ENCODE measurements at places on chromosomes 11 and 22.

GRCh38 chr11:129720994-129721393 lies 94.7 kb upstream of the TMEM45B start:
- no peak for DNase-seq
- H3K4me1 ChIP-seq: no peaks in the 10 kb centered on the region
- no peaks in the 10 kb centered on the region for H3K36me3 ChIP-seq
- H3K27me3 ChIP-seq: no peaks in the 10 kb centered on the region
- H3K27ac ChIP-seq: no peak overlapping the region

- no peaks in the 10 kb centered on the region for H3K27me3 ChIP-seq
- DNase-seq: no peak
Observed at GRCh38 chr11:111476956-111477355, 35.2 kb downstream of the BTG4 start.

DNA sequence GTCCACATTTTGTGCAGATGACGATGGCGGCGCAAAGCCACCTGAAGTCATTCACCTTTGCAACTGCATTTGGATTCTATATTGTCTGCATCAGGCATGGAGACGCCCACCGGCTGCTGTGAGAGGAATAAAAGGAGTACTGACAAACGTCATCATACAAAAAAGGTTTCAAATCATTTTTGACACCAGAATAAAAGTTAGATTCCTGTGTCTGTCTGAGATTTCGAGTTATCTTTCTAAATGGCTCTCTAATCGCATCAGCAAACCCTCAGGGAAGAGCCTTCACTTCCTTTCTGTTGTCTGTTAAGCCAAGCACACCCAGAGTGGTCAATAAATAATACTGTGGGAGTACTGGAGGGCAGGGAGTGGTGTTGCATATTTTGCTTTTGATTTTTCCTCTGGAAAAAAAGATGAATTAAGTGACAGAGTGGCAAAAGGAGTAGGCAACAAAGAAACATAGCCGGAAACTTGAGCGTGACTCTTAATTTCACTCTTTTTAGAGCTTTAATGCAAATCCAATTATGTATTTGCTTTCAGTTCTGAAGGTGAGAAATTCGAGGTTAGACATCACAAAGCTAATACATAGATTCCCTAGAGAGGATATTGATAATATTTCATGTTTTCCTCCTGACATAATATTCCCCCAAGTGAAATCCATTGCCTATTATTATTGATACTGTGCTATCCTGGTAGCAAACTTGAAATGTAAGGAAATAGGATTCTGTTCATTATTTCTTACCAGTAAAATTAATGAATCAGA lies 150.8 kb upstream of the MTMR2 start:
- H3K27ac ChIP-seq: no peak overlapping the region
- no peak overlapping the region for H3K4me3 ChIP-seq
- no peaks in the 10 kb centered on the region for H3K27me3 ChIP-seq
- no peak for DNase-seq

DNA sequence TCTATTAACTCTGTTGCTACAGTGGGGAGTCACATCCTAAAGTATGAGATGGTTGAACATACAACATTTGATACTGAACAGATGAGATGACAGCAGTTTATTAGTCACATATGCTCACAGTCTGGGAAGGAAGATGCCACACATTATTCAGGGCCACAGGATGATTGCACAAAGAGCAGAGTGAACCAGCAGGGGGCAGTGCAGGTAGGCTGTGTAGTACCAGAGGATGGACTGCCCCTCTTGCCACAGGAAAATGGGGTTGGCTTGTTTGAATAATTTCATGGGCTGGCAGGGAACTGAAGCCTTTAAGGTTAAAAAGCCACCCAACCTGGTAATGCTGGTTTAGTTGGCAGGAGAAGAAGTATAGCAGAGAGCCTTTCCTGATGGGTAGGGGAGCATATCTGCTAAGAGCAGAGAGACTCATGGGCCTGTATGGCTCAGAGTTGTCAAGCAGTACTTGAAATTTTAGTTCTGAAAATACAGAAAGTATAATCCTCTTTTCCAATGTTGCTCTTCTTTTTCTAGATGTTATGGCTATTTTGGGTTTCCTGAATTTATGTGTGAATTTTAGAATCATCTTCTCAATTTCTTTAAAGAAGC lies 180.4 kb upstream of the B3GAT1 start:
- no peaks in the 10 kb centered on the region for H3K4me1 ChIP-seq
- no peak overlapping the region for H3K27ac ChIP-seq
- H3K27me3 ChIP-seq: no peaks in the 10 kb centered on the region
- H3K4me3 ChIP-seq: no peak overlapping the region
- no peaks in the 10 kb centered on the region for H3K36me3 ChIP-seq

DNA sequence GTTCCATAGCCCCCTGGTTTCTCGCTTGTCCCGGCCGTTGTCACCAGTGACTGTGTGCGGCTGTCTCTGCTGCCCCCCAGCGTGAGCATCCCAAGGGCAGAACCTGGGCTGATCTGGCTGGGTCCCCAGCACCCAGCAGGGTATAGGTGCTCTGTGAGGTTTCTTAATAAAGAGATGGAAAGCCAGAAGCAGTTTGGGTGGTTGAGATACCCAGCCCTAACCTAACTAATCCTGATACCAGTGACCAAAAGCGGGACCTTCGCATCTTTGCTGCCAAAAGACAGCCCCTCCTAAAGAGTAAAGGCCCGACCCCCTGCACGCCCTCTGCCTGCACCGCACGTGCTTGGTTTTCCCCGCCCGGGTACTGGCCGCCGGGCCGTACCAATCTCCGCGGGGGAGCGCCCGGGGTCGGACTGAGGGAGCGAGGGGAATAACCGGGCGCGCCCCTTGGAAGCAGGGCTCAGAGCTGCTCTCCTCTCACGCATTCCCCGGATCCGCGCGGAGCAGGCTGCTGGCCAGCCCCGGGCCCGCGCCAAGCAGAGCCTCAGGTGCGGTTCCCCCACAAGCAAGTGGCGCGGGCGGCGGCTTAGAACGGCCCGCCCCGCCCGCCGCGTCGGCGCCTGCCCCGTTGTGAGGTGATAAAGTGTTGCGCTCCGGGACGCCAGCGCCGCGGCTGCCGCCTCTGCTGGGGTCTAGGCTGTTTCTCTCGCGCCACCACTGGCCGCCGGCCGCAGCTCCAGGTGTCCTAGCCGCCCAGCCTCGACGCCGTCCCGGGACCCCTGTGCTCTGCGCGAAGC lies at the start of gene DGAT2:
Gene DGAT2 (plus strand): TSS at position 667 of the 797 bp plus-strand sequence. CDS start 214 bp downstream, outside the sequence.
- H3K27me3 ChIP-seq: no peaks in the 10 kb centered on the region
- no peak within 1 kb of the TSS for H3K27ac ChIP-seq

- no peak overlapping the region for H3K4me3 ChIP-seq
- DNase-seq: no peak
- H3K27me3 ChIP-seq: no peaks in the 10 kb centered on the region
- no peak overlapping the region for H3K27ac ChIP-seq
- H3K36me3 ChIP-seq: peaks cover 71% of the 10 kb centered on the region
- H3K4me1 ChIP-seq: no peaks in the 10 kb centered on the region
Observed at GRCh38 chr22:26464312-26464711, 19.3 kb downstream of the HPS4 start.

DNA sequence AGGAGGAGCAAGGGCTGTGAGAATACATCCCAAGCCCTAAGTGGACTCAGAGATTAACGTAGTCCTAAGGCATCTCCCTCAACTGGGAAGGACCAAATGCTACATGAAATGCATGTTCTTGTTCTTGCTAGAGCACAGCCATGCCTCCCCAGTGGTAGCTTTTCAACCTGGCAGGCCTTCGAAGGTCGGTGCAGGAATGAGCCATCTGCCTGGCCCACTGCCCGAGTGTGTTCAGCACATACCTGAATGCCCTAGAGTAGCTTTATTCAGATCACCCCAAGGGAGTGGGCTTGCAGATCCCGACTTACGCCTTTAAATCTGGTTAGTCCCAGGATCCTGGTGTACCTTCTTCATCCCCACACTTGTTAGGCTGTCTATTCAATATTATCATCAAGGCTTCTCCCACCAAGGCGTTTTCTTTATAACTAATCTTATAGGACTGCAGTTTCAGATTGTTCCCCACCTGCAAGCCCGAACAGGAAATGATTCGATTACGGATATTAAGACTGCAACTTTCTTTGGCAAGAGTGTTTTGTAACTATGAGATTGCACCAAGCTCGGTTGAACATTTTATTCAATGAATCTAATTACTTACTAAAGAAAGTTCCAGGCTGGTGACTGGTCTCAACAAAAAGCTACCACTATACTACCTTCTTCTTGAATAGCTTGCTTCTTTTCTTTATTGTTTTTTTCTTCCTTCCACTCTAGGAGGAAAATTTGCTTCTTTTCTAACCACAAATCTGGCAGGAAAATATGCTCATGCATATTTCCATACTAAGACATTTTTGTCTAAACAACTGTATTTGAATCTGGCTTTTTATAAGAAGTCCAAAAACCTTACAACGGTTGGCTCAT lies 115.6 kb downstream of the SGSM3 start:
- H3K4me1 ChIP-seq: no peaks in the 10 kb centered on the region
- no peak for DNase-seq
- H3K4me3 ChIP-seq: no peak overlapping the region
- no peaks in the 10 kb centered on the region for H3K36me3 ChIP-seq
- H3K27me3 ChIP-seq: no peaks in the 10 kb centered on the region

DNA sequence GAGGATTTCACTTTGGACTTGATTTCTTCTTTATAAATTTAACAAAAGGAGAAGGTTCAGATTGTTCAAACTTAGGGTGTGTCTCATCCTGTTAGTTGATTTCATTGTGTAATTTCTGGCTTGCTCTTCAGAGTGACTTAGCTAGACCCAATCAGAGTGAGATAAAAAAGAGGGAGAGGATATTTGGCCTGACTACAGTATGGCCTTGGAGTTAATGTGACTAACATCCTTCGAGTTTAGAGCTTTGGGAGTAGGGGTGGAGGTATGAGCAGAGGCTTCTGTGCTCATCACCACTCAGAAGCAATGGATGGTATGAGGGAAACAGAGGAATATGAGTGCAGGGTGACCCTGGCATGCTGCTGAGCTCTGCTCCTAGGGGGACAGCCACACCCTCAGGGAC lies 114.2 kb downstream of the ME3 start:
- DNase-seq: no peak
- H3K27ac ChIP-seq: peak overlapping the region; percentile 72
- H3K27me3 ChIP-seq: no peaks in the 10 kb centered on the region
- H3K4me3 ChIP-seq: no peak overlapping the region
- peaks cover 8% of the 10 kb centered on the region for H3K4me1 ChIP-seq

- no peak for DNase-seq
- H3K27me3 ChIP-seq: no peaks in the 10 kb centered on the region
- no peaks in the 10 kb centered on the region for H3K36me3 ChIP-seq
- H3K4me3 ChIP-seq: no peak overlapping the region
- no peaks in the 10 kb centered on the region for H3K4me1 ChIP-seq
Observed at GRCh38 chr22:32712644-32713355, 88.7 kb upstream of the TIMP3 start.

DNA sequence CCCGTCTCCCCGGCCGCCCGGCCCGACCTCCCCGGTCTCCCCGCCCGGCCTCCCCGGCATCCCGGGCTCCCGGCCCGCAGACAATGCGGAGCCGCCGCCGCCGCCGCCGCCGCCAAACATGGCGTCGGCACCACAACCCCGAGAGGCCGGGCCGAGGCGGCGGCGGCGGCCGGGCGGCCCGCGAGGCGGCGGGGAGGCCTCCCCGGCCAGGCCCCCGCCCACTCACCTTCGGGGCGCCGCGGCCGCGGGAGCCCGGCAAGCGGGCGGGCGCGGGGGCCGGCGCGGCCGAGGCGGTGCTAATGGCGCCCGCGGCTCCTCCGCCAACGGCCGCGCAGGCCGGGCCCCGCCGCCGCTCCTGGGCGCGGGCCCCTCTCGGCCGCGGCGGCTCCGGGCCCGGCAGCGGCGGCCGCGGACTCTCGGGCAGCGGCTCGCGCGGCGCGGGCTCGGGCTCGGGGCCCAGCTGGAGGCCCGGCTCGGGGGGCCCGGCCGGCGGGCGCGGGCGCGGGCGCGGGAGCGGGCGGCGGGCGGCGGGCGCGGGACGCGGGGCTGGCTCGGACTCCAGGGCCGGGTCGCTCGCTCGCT lies 311 bp downstream of the BRD1 start:
- H3K36me3 ChIP-seq: no peaks in the 10 kb centered on the region
- H3K4me3 ChIP-seq: peak overlapping the region; percentile 56
- no peak for DNase-seq
- peak overlapping the region; percentile 92 for H3K27ac ChIP-seq

GRCh38 chr11:62578541-62578940 lies 4.8 kb upstream of the EEF1G start:
- peaks cover 16% of the 10 kb centered on the region for H3K4me1 ChIP-seq
- peak; percentile 37 for DNase-seq
- no peaks in the 10 kb centered on the region for H3K27me3 ChIP-seq

DNA sequence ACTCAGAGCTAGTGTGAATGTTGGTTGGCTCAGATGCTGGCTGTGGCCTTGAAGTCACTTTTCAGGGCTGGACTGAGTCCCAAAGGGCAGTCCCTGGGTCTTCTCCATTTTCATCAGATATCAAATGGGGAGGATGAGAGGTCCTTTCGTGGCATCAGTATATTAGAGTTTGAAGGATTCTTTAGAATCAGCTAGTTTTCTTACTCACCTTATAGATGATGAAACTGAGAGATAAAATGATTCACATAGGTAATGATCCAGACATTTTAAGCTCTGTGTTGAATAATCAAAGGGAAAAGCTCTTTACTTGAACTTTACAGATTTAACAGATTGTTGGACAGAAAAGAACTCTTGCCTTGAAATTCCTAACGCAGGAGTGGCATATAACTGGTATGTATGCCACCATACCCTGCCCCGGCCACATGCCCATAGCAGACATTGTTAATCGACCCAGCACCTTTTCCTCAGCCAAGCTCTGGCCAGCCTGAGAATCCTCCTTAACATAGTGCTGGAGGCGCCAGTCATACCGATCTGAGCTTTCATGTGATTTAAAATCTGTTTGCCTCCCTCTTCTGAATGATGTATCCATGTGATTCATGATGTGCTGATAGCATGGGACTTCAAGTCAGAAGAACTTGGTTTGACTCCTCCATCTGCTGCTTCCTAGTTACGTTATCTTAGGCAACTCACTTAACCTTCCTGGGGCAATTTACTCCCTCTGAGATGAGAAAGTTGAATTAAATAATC lies 60.0 kb downstream of the BARX2 start:
- DNase-seq: no peak
- no peak overlapping the region for H3K27ac ChIP-seq
- no peak overlapping the region for H3K4me3 ChIP-seq
- H3K27me3 ChIP-seq: no peaks in the 10 kb centered on the region
- no peaks in the 10 kb centered on the region for H3K4me1 ChIP-seq

Data from Peyer's patch (tissue), 4 donors.